ENCODE measurements at places on chromosomes 7 and 10.

GRCh38 chr7:55019691-55020465, 1.1 kb downstream of the EGFR start:
- DNase-seq, result no peak

DNA sequence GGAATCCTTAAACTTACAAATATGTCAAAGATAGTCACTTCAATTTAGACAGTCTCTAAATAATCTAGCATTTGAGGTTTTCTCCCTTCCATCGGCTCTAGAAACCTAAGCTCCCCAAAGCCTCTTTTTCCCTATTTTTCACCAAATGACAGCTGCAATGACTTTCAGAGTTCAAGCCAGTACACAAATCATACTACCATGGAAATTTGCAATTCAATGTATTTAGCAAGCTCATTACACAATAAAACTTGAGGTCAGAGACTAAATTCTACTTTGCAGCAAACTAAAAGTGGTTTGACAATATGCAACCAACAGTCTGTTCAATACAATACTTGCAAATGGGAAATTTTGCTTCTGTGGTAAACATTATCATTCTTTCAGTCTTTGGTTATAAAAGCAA, 80.3 kb downstream of the SKIDA1 start:
- DNase-seq, result no peak

DNA sequence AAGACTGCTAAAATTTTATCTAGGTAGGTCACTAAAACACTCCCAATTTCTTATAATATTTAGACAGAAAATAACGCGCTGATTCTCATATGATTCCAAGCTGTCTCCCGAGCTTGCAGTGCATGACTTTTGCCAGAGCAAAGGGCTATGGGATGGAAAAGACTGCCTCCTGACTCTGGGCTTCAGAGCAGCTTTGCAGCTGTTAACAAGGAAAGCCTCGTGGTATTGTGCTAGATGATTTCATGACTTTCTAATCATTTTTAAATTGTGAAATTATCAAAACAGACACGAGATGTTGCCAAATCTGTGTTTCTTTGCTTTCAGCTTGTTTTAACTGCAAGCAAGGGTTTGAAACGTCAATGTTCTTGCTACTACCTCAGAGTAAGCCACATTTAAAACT, 238.3 kb downstream of the AGMO start:
- no peak for DNase-seq

DNA sequence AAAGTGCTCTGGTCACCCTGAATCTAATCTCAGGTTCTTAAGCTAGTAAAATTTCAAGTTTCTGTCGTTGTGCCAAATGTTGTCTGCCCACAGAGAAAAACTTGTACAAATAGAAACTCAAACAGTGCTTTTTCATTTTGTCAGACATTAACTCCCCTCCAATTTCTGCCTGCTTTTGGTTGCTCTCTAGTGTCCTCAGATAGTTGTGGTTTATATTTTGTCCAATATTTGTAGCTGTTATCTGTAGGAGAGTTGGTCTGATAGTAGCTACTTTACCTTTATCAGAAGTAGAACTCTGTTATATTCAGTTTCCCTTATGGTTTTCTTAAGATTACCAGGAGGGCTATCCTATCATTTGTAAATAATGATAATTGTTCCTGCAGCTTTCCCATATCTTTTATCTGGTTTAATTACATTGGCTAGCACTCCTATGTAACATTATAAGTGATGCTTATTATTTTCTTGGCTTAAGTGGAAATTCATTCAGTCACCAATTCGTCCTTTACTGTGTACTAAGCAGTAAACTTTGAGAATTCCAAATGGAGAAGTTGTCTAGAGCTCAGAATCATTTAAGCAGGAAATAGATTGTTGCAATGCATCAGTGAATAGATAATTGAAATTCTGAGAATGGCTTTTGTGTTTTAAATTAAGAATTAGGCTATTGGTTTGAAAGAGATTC, 91.0 kb downstream of the ANKIB1 start:
- DNase-seq, result no peak

GRCh38 chr10:8041284-8041991, 13.1 kb upstream of the GATA3 start:
- no peak for DNase-seq

DNA sequence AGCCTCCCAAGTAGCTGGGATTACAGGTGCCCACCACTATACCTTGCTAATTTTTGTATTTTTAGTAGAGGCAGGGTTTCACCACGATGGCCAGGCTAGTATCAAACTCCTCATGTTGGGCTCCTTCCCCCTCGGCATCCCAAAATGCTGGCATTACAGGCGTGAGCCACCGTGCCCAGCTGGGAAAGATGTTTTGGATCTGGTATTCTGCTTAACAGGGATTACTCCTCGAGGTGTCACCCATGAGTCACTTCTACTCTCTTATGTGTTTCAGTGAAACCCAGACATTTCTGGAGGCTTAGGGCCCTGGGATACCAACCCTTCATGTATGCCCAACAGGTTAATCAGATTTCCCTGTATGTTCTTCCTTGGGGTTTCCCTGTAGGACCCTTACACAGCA, 11.8 kb upstream of the OPN4 start:
- DNase-seq, result no peak

GRCh38 chr7:47037607-47038006, 544.3 kb downstream of the TNS3 start:
- DNase-seq, result no peak

DNA sequence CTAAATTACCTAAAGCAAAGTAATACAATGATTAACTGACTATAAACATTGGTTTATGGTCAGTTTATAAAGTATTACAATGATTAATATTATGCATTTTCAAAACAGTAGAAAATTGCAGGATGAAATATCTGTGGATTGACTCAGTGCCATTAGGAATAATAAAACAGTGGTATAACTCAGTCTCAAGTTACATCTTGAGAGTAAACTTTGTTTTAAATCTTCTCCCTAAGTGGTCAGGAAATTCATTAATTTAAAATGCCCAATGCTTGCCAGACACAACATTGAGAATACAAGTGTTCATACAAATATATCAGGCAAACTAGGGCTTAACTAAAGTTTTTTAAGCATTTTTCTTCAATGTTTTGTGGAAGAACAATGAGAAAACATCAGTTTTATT, 257.8 kb downstream of the ETV1 start:
- no peak for DNase-seq

DNA sequence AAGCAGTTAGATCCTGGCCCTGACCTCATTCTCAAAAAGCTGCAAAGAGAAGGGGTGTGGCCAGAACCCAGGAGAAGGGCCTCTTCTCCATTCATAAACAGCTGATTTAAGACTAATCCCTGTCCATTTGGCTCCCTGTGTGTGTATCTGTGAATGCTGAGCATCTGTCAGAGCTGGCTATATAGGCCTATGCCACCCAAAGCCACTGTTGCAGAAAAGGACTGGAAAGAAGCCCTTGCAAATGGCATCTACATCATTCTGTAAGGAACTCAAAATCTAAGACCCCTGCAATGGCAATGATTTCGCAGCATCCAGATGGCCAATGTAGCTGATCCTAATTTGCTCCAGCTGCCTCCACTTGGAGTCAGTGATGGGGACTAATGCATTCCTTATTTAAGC, 384.5 kb downstream of the KCNMA1 start:
- DNase-seq, result no peak

- DNase-seq, result no peak
Observed at GRCh38 chr7:27967639-27968038, 213.0 kb downstream of the JAZF1 start.

GRCh38 chr7:25834050-25834449, 317.9 kb upstream of the NFE2L3 start:
- no peak for DNase-seq

DNA sequence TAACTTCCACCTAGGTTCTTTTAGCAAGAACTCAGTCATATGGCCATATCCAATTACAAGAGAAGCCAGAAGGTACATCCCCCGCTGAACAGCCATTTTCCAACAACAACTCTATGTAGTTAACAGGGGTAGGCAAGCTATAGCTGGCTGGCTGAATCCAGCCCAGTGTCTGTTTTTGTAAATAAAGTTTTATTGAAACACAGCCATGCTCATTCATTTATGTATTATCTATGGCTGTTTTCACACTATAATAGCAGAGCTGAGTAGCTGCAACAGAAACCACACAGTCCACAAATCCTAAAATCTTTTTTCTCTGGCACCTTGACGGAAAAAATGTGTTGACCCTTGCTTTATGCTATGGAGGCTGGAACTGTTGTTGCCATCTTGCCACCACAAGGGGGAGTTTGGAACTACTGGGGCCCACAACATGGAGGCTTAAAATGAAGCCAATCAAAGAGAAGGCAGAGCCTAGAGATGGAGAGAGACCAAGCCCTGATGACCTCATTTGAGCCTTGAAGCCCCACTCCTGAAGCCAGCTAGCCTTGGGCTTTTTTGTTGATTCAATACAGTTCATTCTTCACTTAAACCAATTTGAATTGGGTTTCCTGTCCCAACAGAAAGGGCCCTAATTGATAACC, 33.3 kb upstream of the XPNPEP1 start:
- DNase-seq, result no peak

DNA sequence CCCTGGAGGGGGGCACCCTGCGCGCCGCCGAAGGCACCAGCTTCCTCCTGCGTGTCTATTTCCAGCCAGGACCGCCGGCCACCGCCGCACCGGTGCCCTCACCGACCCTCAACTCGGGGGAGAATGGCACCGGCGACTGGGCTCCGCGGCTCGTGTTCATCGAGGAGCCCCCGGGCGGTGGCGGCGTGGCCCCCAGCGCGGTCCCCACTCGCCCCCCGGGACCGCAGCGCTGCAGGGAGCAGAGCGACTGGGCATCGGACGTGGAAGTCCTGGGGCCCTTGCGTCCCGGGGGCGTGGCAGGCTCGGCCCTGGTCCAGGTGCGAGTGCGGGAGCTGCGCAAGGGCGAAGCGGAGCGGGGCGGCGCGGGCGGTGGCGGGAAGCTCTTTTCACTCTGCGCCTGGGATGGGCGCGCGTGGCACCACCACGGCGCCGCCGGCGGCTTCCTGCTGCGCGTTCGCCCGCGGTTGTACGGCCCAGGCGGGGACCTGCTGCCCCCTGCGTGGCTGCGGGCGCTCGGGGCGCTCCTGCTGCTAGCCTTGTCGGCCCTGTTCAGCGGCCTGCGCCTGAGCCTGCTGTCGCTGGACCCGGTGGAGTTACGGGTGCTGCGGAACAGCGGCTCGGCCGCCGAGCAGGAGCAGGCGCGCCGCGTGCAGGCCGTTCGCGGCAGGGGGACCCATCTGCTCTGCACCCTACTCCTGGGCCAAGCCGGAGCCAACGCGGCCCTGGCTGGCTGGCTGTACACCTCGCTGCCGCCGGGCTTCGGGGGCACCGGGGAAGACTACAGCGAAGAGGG, 594 bp downstream of the CNNM1 start:
- DNase-seq, result no peak

DNA sequence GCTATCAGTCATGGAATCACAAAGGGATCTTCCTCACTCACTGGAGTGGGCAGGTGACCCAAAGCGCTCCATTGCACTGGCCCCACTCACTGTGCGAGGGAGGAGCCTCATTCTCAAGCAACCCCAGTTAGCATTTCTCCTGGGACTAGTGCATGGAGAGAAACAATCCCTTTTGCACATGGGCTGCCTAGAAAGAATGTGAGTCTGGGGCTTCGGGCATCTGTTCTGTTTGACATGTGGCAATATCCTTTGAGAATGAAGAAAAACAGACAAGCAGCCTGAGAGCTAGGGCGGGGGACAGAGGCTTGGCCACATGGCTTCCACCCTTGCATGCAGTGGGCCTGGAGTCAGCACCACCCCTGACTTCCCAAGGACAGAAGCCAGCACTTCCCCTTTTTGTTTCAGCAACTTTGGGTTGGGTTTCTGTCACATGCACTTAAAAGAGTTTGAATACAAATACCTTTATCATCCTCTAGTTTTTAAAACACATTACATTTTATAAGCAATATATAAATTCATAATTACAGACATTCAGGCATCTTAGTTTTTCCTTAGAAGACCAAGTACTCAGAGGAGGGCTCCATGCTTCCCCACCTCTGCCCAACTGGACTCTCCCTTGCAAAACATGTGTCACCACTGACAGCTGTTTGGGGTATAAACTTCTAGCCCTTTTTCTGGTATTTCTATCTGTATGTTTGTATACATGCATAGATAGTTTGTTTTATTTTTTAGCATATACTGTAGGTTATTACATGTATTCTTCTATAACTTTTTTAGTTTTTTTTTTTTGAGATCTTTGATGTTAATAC, 73.8 kb downstream of the RBM20 start:
- no peak for DNase-seq

DNA sequence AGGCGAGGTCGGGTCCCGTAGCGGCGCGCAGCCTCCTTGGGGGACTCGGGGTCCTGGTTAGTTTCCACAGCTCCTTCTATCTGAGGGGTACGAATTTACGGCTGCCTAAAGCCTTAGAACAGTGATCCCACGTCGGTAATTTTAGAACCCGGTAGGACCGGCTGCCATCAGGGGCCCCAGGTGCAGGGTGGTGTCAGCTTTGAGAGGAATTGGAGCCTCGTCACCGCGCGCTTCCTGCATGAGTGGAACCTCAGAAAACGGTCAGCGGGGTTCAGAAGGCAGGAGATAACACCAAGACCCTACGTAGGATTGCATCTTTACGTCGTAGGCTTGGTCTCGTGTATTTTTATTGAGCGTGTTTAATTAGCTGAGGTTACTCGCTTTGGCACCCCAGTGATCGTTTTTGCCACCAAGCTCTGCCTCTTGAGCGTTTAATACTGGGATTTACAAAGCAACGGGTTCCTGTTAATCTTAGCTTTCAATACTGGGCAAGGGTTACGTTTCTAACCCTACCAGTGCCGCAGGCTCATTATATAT, 443 bp downstream of the RNF32 start:
- DNase-seq, result no peak

- no peak for DNase-seq
Observed at GRCh38 chr7:128884561-128885369, 22.1 kb downstream of the ATP6V1F start.

DNA sequence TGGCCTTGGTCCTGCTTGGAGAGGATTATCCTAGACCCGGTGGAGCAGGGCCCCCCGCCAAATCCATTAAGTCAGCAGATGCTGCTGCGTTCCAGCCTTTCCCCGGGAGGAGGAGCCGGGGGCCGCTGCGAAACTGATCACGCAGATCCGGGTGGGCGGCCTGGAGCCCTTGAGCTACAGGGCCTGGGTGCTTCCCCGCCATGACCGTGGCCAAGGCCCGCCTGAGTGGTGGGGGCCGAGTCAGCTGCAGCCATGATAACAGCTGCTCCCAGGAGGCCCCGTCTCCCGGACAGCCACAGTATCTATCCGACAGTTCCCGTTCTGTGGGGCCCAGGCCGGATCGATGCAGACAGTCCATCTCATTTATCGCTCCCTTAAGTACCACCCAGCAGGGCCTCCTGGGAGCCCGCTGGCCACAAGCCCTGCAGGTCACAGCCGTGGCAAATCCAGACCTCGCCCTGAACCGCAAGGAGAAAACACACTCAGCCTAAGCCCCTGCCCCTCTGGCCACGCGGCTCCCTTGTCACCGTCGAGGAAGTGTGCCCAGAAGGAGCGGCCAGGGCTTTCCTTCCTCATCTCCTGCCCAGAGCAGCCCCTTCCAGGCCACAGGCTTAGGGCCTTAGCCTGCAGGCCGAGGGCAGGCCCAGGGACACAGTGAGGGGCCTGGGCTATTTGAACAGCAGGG, 34.4 kb upstream of the SLC29A4 start:
- DNase-seq, result no peak

DNA sequence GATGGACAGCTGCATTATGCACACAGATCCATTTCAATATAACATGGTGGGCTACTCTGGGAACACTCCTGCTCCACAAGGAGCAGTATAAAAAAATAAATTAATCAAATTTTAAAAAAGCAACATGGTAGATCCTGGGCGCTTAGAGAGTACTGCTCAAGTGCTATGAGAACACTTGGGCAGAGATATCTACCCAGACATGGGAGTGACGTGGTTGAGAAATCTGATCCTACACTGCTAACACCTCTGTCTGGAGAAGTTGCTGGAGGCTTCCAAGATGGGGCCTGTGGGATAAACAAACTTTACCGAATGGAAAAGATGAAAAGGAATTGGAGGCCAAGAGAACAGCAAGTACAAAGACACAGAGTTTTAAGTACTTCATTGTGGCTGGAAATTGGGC, 9.0 kb downstream of the NSMCE4A start:
- DNase-seq, result no peak

All from NCI-H1436 treated with DMSO at 0.1 percent for 48 hours (cell line).